ENCODE measurements at places on chromosomes 1 and 21.

DNA sequence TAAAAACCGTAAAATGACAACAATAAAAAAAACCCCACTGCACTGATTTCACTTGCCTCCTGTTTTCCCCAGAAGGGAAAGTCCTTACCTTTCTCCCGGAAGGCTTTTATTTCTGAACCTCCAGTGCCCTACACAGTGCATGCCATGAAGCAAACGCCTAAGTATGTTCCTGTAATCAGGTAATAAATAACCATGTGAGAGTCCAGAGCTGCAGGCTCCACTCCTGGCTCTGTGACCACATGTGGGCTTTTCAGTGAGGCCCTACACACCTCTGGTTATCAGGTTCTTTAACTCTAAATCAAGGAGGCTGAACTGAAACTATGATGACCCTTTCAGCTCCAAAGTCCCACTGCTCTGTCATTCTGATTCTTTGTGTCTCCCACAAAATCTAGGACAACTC is 20.8 kb upstream of the NR5A2 start:
- DNase-seq: no peak

DNA sequence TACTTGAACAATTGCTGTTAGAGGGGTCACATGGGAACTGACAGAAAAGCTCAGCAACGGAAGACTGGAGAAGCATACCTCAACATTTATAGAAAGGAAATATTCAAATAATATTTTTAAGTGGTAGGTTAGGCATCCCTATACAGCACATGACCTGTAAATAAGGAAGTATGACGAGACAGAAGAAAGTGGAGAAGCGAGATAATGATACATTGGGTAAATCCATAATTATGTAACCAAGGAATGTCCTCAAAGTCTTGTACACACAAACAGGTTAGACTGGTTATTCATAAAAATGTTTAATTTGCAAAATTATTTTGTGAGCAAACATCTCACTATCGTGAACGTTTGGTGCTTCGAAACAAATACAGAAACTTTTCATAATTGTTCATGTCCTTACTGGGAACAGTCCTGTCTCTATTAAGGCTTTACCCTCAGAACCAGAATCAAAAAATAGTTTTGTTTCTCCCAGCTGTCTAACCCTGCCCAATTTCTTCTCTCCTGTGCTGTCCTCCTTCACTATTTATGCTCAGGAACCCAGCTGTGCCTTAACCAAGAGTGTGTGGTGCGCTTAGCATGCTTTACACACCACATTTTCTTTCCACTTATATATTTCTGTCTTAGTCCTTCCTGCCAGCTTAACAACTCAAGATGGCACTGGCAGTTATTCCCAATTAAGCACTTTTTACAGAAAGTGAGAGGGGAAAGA is 10.2 kb downstream of the KMO start:
- DNase-seq: no peak

GRCh38 chr1:89487972-89488371 is 36.7 kb upstream of the LRRC8B start:
- no peak for DNase-seq

- DNase-seq: no peak
Measured at GRCh38 chr1:25500694-25501093, 42.7 kb upstream of the LDLRAP1 start.

GRCh38 chr1:228936881-228937280 is 201.6 kb downstream of the RHOU start:
- no peak for DNase-seq

GRCh38 chr1:223320959-223321358 is 43.0 kb downstream of the SUSD4 start:
- no peak for DNase-seq

DNA sequence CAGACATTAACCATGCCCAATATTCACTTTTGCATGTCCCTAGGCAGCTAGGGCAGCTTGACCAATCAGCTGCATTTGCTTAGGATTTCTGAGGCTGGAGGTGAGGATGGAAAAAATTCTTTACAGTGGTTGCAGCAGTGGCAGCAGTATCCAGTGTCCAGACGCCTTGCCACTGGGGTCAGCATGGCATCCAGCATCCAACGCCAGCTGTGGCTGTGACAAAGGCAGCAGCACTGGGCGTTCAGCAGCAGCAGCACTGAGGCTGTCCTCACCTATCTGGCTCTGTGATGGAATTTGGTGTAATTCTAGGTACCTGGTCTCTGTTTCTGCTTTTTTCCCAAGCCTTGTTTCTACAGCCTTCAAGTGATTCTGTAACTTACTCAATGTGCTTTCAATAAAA is 15.5 kb downstream of the RHBDL2 start:
- DNase-seq: no peak

DNA sequence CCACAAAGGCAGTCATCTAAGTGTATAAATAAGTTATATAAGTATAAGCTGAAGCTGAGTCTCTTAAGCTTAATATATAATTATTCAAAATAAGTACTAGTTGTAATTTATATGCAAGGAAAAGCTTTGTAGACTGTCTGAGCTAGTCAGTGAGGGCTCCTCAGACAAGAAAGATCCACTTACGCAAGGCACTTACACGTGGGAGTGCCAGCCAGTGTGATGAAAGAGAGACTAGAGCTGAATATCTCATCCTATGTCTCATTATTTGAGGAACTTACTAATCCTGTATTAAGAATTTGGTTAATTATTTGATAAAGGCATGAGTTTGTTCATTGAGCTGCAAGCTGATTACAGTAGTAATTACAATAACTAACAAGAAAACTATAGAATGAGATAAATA is 146.9 kb downstream of the PDE4B start:
- no peak for DNase-seq

- no peak for DNase-seq
Measured at GRCh38 chr1:244896550-244896949, 32.2 kb upstream of the HNRNPU start.

DNA sequence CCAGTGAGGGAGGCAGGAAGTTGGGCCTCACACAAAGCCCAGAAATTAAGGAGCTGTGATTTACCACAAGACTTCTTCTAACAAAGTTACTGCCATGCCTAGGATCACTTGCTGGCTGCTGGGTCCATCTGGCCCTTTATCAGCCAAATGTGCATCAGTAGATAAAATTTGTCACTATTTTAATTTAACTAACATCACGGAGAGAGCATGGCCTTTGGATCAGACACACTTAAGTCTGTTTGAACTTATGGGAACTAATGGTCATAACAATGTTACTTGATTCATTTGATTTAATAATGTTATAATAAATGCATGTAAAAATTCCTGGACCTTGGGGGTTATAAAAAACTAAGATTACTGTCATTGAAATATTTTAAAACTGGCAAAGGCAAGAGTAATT is 67.2 kb upstream of the CCDC190 start:
- no peak for DNase-seq

DNA sequence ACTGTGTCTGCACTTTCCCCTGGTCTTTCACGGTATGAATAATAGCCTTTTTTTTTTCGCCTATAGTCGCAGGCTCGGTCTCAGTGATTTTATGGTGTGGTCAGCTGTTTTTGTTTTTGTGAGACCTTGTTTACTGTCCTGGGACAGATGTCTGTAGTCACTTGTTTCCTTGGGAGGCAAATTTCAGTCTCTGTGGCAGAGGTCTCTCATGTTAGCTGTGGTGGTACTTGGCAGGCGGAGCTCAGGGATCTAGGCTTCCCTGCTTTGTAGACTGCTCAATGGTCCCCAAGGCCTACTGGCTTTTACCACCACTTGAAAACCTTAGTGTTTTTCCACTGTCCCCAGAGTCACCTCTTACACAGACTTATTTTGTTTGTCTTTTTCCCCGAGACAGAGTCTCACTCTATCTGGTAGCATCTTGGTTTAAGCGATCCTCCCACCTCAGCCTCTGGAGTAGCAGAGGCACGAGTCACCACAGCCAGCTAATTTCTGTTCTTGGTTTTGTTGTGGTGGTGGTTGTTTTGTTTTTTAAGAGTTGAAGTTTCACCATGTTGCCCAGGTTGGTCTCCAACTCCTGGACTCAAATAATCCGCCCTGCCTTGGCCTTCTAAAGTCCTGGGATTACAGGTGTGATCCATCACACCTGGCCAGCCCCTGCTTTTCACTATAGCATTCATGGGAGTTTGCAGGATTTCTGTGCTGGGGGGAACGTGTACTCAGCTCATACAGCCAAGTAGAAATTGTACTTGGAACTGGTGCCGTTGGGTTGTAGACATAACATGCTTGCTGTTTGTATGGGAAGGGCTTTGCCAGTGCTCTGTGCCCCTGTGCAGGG is 10.3 kb downstream of the RNU1-2 start:
- peak; percentile 39 for DNase-seq

- DNase-seq: no peak
Measured at GRCh38 chr1:44643721-44644334, 30.5 kb downstream of the TMEM53 start.

- DNase-seq: no peak
Measured at GRCh38 chr1:76929136-76929535, 61.9 kb downstream of the ST6GALNAC5 start.

DNA sequence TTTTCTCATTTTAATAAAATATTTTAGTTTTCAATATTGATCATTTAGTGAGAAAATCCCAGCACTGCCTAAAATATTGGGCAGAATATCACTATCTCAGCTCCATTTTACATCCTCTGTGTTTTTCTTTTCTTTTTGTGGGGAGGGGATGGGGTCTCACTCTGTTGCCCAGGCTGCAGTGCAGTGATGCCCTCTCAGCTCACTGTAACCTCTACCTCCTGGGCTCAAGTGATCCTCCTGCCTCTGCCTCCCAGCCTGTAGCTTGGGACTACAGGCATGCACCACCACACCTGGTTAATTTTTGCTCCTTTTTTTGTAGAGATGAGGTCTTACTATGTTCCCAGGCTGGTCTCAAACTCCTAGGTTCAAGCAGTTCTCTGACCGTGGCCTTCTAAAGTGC is 76.1 kb downstream of the SLC25A24 start:
- DNase-seq: no peak

DNA sequence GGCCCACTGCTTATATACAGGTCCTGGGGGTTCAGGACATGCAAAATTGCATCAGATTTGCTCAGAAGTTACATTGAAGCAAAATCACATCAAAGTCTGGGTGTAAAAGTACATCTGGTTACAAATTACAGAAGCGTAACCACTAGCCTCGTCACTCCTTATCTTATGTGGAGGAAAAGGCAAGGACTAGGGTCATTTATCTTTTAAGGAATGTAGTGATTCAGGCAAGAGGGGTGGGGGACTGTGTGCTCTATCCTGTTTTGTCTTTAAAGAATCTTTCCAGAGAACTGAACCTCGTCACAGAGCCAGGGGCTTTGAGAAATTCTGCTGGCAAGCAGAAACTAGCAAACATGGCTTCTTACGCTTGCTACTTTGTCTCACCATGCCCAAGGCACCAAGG is 61.1 kb upstream of the RAB4A start:
- DNase-seq: no peak

- DNase-seq: no peak
Measured at GRCh38 chr1:164673584-164674214, 114.7 kb downstream of the PBX1 start.

GRCh38 chr1:91997607-91998195 is 32.1 kb upstream of the EPHX4 start:
- peak; percentile 34 for DNase-seq

DNA sequence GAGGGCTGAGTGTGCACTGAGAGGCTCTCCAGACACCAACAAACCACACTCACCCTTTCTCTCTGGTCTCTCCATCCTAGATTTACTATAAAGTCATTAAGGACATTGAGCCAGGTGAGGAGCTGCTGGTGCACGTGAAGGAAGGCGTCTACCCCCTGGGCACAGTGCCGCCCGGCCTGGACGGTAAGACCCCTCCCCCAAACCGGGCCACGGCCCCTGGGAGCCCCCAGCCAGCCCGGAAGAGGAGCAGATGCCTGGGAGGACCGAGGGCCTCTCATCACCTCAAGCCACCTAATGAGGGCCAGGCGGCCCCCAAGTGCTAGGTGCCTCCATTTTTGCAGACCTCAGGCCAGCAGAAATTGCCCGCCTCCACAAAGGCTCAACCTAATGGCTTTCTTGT is 58.1 kb upstream of the ARHGEF16 start:
- DNase-seq: no peak

DNA sequence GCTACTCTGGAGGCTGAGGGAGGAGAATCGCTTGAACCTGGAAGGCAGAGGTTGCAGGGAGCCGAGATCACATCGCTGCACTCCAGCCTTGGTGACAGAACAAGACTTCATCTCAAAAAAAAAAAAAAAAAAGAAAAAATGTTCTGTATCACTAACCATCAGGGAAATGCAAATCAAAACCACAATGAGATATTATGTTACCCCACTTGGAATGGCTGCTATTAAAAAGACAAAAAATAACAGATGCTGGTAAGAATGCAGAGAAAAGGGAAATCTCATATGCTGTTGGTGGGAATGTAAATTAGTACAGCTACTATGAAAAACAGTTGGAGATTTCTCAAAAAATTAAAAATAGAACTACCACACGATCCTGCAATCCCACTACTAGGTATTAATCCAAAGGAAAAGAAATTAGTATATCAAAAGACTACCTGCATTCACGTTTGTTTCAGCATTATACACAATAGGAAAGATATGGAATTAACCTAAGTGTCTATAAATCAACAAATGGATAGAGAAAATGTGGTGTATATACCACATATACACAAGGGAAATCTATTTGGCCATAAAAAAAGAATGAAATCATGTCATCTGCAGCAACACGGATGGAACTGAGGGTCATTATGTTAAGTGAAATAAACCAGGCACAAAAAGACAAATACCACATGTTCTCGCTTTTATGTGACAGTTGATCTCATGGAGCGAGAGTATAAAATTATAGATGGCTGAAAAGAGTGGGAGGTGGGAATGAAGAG is 62.6 kb downstream of the ABL2 start:
- DNase-seq: no peak

GRCh38 chr1:24897263-24898151 is 32.6 kb downstream of the RUNX3 start:
- peak; percentile 9 for DNase-seq

- DNase-seq: no peak
Measured at GRCh38 chr1:40884055-40884795, 22.1 kb upstream of the CITED4 start.

GRCh38 chr1:183476081-183476480 is 3.8 kb downstream of the SMG7 start:
- DNase-seq: no peak

Data from activated naive CD4-positive, alpha-beta T cell treated with anti-CD3 and anti-CD28 coated beads, Interleukin-2, amount 50 U/mL, for 16 hours (primary cell).